ENCODE measurements at places on chromosomes 5 and 9. TPM values are rescaled to one million over a fixed set of nuclear protein-coding genes. Genes with fewer than 3 reads are reported as not detected.

HAVCR2 gene
- not detected for total RNA-seq

STC2 gene
- total RNA-seq, result 303 TPM

WDR31 gene
- 0.75 TPM for total RNA-seq

TNFSF8 gene
- not detected for total RNA-seq

NLN gene
- total RNA-seq, result 35.7 TPM

HAPLN1 gene
- total RNA-seq, result not detected

LCN1 gene
- 0.66 TPM for total RNA-seq

PFN3 gene
- not detected for total RNA-seq

CDH18 gene
- under 0.01 TPM for total RNA-seq

YTHDC2 gene
- total RNA-seq, result 34.4 TPM
